ENCODE measurements at places on chromosomes 7 and 10.
A peak's percentile ranks its signal among the peaks of the same experiment; 100 is the strongest.

GRCh38 chr10:126122881-126123280, 226.5 kb downstream of the FANK1 start:
- no peak for DNase-seq

- no peak for DNase-seq
Measured at GRCh38 chr7:151232917-151233701, 826 bp downstream of the CHPF2 start.

GRCh38 chr10:86708783-86709380, 40.6 kb downstream of the LDB3 start:
- DNase-seq, result no peak

DNA sequence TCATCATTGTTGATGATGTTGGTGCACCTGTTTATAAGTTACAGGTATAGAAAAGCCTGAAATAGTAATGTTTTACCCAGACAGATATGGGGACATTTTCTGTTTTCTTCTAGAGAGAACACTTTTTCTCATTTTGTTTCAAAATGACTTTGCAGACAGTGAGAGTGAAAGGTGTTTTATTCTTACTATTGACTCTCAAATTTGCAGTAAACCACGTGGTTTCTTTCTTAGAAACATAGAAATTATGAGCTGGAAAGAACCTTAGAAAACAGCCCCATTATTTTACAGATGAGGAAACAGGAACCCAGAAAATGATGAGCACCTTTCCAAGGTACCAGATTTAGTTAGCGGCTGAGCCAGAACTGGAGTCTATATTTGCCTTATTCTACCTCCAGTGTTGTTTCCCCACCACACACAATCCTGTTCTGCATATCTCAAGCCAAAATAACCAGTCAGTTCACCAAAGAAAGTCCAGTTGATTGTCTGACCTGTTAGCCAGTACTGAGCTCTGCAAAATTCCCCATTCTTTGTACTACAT, 138.9 kb upstream of the AHR start:
- no peak for DNase-seq

DNA sequence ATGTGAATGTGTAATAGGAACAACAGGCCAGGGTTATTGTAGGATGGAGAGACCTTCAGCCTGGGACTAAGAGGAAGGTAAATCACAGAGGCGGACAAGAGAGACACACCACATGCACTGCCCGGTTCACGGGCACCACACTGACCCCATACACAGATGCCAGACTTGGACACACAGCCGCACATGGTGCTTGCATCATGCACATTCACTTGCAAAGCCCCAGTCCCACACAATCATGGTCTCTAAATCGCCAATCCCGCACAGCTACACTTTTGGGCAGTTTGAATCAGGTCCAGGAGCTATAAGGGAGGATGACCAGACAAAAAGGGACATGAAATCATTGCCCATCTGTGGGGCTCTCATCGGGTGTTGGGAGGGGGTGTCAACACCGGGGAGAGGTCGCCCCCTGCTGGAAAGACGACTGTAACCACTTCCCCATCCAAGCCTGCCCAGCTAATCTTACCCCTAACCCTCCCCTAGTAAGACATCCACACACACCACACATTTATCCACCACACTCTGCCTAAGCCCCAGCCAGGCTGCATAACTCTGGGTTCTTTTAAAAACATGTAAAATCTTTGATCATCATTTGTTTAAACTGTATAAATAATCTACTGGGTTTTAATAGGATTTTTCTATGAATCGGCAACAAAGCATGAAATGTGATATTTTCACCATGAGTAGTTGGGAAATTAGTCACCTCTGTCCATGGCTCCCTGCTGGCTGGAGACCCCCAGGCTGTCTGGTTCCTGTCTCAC, 40.5 kb upstream of the SLF2 start:
- DNase-seq, result no peak

GRCh38 chr10:74991435-74991834, 120.0 kb upstream of the SAMD8 start:
- no peak for DNase-seq

- DNase-seq, result no peak
Measured at GRCh38 chr10:86646532-86646931, 7.8 kb upstream of the OPN4 start.

- DNase-seq, result no peak
Measured at GRCh38 chr10:31749981-31750840, 178.4 kb downstream of the ARHGAP12 start.

- no peak for DNase-seq
Measured at GRCh38 chr7:21966271-21966670, 20.6 kb upstream of the CDCA7L start.

DNA sequence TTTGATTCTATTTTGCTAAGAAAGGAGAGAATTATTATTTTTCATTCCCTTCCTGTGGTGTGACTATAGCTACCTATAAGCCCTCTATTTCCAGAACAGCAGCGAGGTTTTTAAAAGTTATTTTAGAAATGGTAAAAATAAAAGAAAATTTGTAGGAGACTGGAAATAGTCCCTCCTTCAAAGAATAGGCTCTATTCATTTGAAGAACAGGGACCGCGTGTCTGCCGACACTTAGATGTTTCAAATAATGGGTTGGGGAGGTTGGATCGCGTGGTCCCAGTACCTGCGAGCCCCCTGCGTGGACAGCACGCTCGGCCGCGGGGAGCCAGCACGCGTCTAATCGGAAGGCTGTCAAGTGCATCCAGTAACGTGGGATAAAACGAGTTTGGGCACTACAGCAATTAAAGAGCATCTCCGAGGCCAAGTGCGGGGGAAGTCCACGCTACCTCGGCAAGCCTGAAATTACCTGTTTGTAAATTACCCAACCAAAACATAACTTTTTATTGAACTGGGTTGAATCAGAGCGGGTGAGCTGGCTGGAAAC, 1.0 kb downstream of the CACNA2D1 start:
- DNase-seq, result no peak

DNA sequence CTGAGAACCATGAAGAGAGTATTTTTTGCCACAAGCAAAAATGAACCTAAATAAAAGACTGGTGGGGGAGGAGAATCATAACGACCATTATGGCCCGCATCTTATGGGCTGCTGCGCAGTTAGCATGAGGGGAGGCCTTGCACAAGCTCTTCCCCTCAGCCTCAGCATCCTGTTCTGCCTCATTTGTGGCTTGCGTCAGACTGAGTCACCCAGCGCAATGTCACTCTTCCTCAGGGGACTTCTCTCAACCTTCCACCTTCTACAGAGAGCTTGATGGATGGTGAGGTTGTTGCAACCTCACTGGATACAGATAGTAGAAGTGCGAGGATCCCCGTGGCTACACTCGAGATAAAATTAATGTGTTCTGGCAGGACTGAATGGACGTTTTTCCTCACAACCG, 16.8 kb upstream of the GPR15LG start:
- DNase-seq, result no peak

- DNase-seq, result no peak
Measured at GRCh38 chr7:45624392-45624760, 50.2 kb downstream of the ADCY1 start.

DNA sequence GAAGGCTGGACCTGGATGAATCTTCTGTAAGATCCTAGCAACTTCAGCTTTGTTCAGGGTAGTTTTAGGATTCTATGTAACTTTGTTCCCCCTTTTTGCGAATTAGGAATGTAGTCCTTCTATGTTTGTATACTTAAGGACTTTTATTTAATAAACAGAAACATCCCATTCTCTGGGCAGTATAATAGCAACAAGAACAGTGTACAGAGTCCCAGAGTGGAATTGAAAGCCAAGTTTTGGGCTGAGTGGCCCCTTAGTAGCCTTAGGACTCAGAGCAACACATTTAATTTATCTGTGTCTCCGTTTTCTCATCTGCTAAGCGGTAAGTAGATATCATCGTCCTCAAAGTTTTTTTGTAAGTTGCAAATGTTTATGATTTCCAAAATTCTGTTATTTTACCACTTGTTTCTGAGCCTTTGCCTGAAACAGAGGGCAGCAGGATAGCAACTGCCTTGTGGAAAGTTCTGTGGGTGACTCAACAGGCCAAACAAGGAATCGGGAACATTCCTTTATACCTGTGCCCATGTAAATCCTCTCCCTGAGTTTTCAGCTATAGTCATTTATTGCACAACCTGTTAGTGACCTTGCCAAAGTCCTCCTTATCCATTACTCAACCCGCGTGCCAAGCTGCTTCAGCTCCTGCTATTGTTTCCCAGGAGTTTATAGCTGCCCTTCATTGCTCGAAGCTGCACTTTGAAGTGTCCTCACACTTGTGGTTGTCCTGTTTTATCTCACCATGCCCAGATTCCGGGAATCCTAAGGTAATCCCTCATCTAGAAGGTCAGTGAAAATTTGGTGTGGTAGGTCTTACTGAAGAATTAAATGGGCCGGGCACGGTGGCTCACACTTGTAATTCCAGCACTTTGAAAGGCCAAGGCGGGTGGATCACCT, 199.1 kb upstream of the AHR start:
- no peak for DNase-seq

GRCh38 chr7:110775046-110775445, 315.9 kb upstream of the LRRN3 start:
- no peak for DNase-seq

DNA sequence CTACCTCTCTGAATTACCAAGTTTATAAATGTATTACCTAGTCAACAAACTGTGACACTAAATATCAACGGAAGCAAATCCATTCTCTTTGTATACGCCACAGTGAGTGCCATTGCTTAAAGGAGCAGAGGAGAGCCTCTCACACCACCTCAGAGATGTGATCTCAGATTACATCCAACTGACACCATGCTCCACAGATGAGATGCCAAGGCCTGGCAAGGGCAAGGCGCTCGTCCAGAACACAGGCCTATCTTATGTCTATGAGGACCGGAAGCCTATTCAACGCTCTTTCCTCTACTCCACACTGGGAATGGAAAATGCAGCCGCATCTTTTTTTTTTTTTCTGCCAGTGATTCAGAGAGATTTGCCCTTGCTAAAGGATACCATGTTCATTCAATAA, 11.4 kb downstream of the PDIA4 start:
- no peak for DNase-seq

GRCh38 chr10:48410503-48410902, 104.0 kb downstream of the MAPK8 start:
- no peak for DNase-seq

GRCh38 chr7:26167303-26167934, 15.4 kb downstream of the NFE2L3 start:
- no peak for DNase-seq

GRCh38 chr7:116522247-116522646, 2.6 kb upstream of the CAV1 start:
- peak; percentile 70 for DNase-seq

- DNase-seq, result no peak
Measured at GRCh38 chr10:47305566-47305965, 5.6 kb downstream of the GDF10 start.

GRCh38 chr7:136665878-136666509, 202.5 kb upstream of the CHRM2 start:
- no peak for DNase-seq

- no peak for DNase-seq
Measured at GRCh38 chr7:158959954-158960353, 103.6 kb downstream of the DYNC2I1 start.

DNA sequence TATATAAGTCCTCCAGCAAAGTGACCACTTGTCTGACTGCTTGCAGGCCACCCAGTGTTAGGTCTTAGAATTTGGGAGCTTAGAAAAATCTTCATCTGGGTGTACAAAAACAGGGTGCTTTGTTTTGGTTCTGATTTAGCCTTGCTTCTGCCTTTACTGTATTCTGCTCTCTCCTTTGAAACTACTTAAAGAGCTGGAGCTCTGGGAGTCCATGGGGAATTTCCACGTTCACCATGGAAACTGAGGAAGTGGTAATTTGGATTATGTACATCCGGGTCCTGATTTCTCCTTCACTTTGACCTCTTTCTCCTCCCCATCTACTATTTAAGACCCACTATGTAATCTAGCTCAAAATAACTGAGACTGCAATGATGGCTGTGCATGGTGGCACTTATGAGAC, 103.0 kb downstream of the JAZF1 start:
- no peak for DNase-seq

GRCh38 chr10:47176903-47177868, 122.8 kb upstream of the GDF10 start:
- DNase-seq, result no peak

DNA sequence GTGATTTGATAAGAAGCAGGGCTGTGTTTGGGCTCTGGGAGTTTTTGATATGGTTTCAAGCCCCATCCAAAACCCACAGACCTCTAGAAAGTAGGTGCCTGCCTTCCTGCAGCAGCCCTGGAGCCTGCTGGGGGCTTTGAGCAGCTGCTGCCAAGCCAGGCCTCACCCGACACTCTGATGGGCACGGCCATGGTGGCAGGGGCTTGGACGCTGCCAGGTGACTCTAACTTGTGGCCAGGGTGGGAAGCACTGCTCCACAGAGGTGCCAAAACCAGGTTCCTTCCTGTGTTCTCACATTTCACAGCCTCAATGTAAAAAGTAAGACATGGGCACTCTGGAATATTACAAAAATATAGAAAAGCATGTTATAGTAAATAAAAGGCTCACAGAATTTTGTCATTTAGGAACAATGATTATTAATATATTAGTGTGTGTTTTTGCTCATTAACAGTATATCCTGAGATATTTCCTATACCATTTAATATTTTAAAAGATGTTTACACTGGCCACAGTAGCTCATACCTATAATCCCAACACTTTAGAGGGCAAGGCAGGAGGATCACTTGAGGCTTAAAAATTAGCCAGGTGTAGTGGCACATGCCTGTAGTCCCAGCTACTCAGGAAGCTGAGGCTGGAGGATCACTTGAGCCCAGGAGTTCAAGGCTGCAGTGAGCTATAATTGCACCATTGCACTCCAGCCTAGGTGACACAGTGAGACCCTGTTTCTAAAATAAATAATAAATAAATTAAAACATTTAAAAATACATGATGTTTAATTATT, 95.1 kb downstream of the EGFR start:
- no peak for DNase-seq

DNA sequence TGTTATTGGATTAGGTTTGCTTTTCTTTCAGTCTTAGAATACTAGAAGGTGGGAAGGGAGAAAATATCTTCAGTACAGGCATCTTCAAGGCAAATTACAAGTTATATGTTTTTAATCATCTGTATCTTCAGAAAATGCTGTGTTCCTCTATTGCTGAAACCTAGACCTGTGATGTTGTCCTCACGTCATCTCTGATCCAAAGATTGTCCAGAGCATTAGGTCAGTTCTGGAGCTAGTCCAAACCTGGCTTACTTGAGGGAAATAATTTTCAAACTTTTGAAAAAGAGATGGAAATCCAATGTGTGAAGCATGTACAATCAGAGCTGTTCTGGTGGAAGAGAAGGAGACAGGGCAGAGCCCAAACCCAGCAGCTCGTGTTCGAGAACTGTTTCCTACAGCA, 217.3 kb downstream of the ZEB1 start:
- DNase-seq, result no peak

GRCh38 chr10:93368210-93368609, 113.9 kb downstream of the MYOF start:
- no peak for DNase-seq

DNA sequence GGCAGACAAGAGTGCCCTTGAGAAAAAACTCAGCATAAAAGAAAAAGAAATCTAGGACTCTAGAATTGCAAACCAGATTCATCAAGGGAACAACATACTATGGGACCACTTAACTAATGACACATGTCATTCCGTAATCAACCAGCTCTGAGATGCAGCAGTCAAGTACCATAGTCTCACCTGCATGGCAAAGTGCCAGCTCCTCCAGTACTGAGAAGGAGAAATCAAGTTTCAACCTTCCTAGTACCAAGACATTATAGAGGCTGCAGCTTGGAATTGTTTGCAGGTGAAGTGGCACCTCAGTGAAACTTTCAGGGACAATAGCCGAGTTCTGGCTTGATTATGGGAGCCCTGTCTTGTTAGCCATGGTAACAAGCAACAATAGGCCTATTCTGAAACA, 11.5 kb downstream of the STEAP1 start:
- DNase-seq, result no peak

All from AG09309 (cell line).